NCI-H1436 (cell line): ENCODE measurements at places on chromosomes 5 and 9.

- DNase-seq, result no peak
Observed at GRCh38 chr5:116479776-116480675, 94.6 kb downstream of the SEMA6A start.

DNA sequence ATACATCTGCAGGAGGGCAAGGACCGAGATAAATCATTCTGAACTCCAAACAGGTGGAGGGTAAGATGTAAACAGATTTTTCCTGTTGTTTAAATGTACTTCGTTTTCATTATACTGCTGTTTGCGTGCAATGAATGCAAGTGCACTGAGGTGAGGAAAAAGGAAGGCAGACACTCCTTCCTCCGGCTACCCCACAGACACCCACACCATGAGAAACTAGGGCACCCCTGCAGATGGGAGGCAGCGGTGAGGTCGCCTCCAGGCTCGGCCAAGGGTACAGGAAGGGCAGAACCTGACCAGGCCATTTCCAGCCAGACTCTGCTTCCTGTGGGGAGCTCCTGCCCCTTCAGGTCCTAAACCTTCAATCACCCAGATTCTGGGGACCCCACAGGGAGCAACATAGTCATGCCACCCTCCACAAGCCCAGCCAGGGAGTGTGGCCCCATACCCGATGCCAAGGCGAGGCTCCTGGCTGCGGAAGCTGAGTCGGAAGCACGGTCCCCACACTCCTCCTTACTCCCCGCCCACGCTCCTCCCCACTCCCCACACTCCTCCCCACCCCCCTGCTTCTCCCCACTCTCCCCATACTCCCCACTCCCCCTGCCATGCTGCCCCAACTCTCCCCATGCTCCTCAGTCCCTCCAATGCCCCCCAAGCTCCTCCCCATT is 37.1 kb downstream of the VAV2 start:
- DNase-seq, result no peak

DNA sequence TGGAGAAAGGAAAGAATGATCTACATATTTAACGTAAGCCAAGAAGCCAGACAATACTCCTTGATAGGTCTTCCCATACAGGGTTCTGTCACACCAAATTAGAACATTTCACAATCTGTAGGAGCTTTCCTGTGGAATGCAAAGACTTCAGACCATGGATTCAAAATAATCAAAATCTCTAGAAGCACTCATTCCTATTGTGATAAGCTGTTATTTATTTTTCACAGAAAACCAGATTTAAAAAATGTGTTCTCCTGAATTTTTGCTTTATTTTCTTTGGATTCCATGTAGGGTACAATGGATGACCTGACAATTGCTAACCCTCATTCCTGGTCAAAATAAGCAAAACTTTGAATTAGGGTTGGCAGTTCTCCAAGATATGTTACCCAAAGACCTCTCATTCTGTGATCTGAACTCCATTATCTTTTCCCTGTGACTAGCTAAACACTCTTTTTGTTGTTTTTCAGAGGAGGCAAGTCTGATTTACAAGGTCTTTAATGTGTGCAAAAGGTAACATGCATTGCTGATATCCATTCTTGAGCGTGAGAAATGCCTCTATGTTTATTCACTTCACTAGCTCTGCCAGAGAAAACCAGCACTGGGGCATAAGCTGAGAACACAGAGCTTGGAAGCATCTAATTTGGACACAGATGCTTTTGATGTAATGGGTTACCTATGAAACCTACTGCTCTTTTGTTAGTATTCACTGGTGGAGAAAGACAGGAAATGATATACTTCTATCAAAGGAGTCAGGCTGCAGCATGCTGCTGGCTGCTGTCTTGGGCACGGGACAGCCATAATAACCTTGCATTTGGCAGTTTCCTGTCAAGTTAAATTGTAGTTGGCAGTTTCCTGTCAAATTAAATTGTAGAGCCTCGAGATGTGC is 31.4 kb downstream of the ACTBL2 start:
- DNase-seq, result peak; percentile 74

- DNase-seq, result no peak
Observed at GRCh38 chr5:143108498-143109128, 294.9 kb downstream of the NR3C1 start.

GRCh38 chr9:93244101-93244500 is 60.2 kb downstream of the WNK2 start:
- no peak for DNase-seq

GRCh38 chr5:157486221-157486681 is 26.2 kb downstream of the NIPAL4 start:
- no peak for DNase-seq

- no peak for DNase-seq
Observed at GRCh38 chr5:151601391-151601790, 10.3 kb upstream of the FAT2 start.

DNA sequence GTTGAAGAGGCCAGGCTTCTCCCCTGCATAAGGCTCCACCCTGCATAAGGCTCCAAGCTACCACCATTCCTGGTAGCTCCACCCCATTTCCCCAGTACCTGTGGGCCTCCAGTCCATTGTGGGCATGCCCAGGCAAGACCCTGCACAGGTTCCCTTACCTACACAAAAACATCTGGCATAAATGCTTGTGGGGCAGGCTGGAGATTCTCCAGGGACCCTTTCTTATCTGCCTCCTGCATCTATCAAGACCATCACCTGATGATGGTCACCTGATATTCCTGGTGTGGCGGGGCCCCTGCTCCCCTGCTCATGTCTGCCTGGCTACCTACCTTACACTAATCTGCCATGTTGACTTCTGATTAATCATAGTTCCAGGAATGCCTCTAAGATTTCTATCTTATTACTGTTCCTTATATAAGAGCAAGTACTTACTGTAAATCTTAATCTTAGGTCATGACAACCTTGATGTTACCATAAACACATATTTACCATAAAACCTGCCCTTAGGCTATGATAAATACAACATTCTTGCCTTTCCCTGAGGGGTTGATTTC is 41.0 kb downstream of the FGD3 start:
- DNase-seq, result no peak

DNA sequence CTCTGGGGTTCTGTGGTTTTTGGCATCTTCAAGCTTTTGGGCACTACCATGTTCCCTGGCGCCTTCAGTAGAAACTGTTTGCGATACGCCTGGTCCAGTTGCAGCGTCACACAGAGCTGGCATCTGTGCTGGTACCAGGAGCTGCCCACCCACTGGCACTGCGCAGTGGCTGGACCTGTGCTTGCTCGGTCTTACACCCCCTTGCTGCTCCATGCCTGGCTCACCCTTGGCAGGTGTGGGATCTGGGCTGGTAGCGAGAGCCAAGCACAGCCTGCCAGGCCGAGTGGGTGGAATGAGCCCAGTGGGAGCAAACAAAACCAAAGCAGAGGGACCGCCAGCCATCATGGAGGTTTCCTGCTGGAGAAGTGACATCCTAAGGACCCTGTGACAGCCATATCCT is 170.2 kb upstream of the IRX2 start:
- DNase-seq, result no peak

DNA sequence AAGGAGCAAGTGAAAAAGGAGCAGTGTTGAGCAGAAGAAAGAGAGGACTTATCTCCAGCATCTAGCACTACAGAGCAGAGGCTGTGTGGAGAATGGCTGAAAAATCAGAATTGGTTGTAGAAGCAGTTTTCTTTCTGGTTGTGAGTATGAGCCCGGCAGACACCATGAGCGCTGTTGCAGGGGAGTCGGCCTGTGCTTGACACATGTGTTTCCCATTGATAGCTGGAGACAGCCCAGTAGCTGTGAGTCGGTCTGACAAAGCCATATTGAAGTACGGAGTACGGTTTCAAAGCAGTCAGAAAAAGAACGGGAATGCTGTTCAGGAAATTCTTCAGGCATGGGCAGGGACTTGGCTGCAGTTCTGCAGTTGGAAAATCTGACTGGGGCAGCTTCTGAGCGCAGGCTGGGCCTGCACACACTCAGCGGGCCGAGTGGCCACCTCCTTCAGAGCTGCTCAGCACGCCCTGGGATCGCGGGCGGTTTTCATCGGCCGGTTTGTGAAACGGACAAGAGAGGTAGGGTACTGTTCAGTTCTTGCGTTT is at the start of gene SGCD:
TSS of gene SGCD (plus strand) at position 447 of the 542 bp plus-strand sequence.
- DNase-seq, result no peak

- DNase-seq, result no peak
Observed at GRCh38 chr5:144774197-144774596, 603.5 kb downstream of the KCTD16 start.

- no peak for DNase-seq
Observed at GRCh38 chr9:19397845-19398244, 11.0 kb upstream of the ACER2 start.

DNA sequence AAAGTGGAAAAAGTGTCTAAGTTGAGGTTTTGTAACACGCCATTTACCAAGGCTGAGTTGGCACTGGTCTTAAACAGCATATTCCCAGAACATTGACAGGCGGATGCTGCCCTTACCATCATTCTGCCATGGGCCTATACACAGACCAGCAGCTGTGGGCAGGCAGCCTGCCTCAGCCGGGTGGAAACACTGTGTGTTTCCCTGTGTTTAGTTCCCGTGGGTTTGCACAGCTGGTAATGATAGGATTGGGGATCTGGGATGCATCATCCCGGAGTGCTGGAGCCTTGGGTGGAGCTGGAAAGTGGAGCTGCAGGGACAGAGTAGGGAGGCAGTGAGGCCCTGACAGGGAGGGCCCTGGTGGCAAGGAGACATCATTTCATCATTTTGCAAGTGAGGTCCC is 5.5 kb upstream of the FGD3 start:
- no peak for DNase-seq

DNA sequence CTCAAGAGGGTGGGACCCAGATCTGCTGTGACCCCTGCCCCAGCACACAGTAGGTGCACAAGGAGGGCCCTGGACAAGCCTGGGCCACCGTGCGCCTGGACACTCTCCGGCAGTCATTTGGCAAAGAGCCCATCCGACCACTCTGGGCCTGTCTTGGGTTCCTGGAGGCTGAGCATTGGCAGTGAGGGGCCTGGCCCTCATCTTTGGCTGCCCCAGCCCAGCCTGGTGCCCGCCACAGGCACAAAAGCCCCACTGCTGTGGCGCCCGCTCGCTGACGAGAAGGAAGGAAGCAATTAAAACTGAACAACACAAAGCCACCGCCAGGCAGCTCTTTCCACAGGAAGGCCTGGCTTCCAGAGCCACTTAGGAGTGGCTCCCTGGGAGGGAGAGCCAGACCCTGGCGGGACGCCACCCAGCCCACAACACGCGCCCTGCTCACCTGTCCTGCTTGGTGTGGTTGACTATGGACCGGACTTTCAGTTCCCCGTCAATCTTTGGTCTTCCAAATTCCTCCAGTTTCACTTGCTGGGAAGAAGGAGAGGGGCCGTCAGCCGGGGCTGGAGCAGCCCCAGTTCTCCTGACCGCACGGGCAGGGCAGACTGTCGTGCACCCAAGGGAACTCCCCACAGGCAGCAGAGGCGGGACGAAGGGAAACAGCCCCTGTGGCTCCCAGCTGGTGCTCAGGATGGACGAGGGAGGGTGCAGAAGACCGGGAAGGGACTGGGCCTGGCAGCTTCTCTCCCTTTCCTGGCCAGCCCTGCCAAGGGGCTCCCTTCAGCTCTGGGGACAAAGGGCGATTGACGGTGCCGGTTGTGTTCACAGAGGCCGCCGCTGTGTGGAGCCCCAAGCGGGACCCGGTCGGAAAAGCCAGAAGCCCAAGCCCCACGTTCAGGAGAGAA is 50.9 kb upstream of the SARDH start:
- no peak for DNase-seq

DNA sequence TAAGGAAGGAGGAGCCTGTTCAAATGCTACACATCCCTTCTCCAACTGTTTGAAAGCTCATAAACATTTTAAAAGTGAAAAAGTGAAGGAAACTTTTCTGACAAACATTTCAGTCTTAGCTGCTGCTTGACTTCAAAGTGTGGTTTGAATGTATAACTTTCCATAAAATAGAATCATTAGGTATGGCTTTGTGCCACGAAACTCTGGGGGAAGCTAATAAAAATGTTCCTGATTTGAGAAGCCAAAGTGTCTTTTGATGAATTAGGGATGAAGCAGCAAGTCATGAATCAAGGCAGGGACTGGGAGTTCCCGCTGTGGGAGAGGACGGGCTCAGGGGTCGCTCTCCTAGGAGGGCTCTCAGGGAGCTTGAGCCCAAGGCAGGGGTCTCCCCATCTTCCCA is 15.3 kb downstream of the MVB12B start:
- no peak for DNase-seq
